ENCODE measurements at places on chromosomes 5 and 9. TPM values are rescaled to one million over a fixed set of nuclear protein-coding genes. Genes with fewer than 3 reads are reported as not detected.

The LEAP2 gene
- 0.82 TPM for total RNA-seq

The ANXA1 gene
- 43.3 TPM for total RNA-seq

The IGFBPL1 gene
- total RNA-seq: 9.1 TPM

The CKMT2 gene
- 0.18 TPM for total RNA-seq

The RASEF gene
- 0.28 TPM for total RNA-seq

GRCh38 chr5:111422245-111422644 is 90.1 kb downstream of the STARD4 start:
- no peaks in the 10 kb centered on the region for H3K4me1 ChIP-seq
- H3K36me3 ChIP-seq: no peaks in the 10 kb centered on the region
- H3K4me3 ChIP-seq: no peak overlapping the region
- H3K27me3 ChIP-seq: no peaks in the 10 kb centered on the region

GRCh38 chr5:63570752-63571151 is 391.5 kb downstream of the HTR1A start:
- H3K27ac ChIP-seq: no peak overlapping the region
- H3K4me1 ChIP-seq: no peaks in the 10 kb centered on the region
- no peak for DNase-seq
- H3K27me3 ChIP-seq: no peaks in the 10 kb centered on the region
- no peaks in the 10 kb centered on the region for H3K36me3 ChIP-seq

- no peak for DNase-seq
- peaks cover 6% of the 10 kb centered on the region for H3K4me1 ChIP-seq
- H3K4me3 ChIP-seq: no peak overlapping the region
- H3K36me3 ChIP-seq: peaks cover 5% of the 10 kb centered on the region
- H3K27ac ChIP-seq: no peak overlapping the region
- peaks cover 11% of the 10 kb centered on the region for H3K27me3 ChIP-seq
Observed at GRCh38 chr5:172944741-172945140, 14.5 kb upstream of the RPL26L1 start.

DNA sequence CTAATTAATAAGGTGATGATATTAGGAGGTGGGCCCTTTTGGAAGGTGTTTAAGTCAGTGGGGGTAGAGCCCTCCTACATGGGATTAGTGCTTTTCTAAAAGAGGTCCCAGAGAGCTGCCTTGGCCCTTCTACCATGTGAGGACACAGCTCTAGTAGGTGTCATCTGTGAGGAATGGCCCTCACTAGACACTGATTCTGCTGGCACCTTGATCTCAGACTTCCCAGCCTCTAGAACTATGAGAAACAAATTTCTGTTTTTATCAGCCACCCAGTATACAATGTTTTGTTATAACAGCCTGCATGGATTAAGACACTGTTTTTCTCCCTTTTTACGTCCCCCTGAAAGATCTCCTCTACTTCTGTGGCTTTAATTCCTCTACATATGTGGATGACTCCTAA is 31.6 kb downstream of the ACER2 start:
- no peak overlapping the region for H3K4me3 ChIP-seq
- no peak overlapping the region for H3K27ac ChIP-seq
- H3K36me3 ChIP-seq: peaks cover 27% of the 10 kb centered on the region
- DNase-seq: no peak
- peaks cover 7% of the 10 kb centered on the region for H3K27me3 ChIP-seq

DNA sequence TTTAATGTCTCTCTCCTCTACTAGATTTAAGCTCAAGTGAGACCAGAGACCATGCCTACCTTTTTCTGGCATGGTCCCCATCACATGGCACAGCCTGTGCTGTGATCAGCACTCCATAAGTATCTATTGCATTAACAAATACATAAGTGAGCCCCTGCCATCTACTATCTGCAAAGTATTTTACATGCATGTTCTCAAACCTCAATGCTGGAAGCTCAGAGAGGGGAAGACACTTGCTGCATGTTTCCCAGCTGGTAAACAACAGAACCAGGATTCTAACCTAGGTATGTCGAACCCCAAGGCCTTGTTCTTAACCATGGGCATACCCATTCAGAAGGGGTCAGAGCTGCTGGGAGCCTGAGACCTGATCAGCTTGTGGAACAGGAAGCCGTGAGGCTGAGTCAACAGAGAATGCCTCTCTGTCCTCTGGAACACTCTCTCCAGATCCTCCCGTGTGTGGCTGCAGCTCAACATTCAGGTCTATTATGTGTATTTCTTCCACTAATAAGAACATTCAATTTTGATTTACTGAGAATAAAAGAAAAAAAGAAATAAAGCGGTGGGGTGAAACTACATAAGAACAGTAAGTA is 232.5 kb upstream of the MSX2 start:
- H3K4me3 ChIP-seq: no peak overlapping the region
- DNase-seq: no peak
- H3K27me3 ChIP-seq: peaks cover 5% of the 10 kb centered on the region
- H3K27ac ChIP-seq: no peak overlapping the region
- H3K36me3 ChIP-seq: no peaks in the 10 kb centered on the region
- H3K4me1 ChIP-seq: peaks cover 14% of the 10 kb centered on the region

Data from endothelial cell (in vitro differentiated cells).